ENCODE measurements at places on chromosomes 2 and 18. TPM values are rescaled to one million over a fixed set of nuclear protein-coding genes. Genes with fewer than 3 reads are reported as not detected.

The OTX1 gene
- not detected for total RNA-seq

The CYTIP gene
- 5.5 TPM for total RNA-seq

The CIB4 gene
- total RNA-seq: not detected

The TMEM37 gene
- 1.2 TPM for total RNA-seq

The HTR2B gene
- total RNA-seq: 3.8 TPM

The YWHAQ gene
- total RNA-seq: 155 TPM

GRCh38 chr2:135637456-135638087, 104.1 kb upstream of the UBXN4 start:
- no peak for DNase-seq

- DNase-seq: no peak
Observed at GRCh38 chr2:68925295-68925896, 27.3 kb downstream of the GKN2 start.

DNA sequence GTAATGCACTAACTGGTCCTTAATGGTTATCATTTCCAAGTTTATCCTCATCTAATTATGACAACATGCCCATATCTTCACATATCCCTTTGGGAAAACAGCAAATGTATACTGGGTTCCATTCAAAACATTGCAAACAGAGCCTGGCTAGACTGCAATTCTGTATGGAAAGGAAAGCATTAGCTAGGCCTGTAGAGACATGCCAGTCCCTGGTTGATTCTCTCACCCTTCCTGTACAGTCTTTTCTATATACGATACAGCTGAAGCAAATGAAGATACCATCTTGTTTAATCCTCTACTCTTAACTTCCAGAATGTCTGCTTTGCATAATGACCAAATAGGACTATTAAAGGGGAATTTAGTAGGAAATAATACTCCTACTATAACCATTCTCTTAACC, 294.4 kb upstream of the MC4R start:
- DNase-seq: no peak

- DNase-seq: no peak
Observed at GRCh38 chr18:10951631-10952544, 197.5 kb downstream of the PIEZO2 start.

GRCh38 chr2:97858442-97858841, 137.3 kb downstream of the TMEM131 start:
- DNase-seq: no peak

- DNase-seq: no peak
Observed at GRCh38 chr2:43218155-43218701, 8.2 kb downstream of the ZFP36L2 start.

- DNase-seq: no peak
Observed at GRCh38 chr2:150824118-150824517, 336.7 kb upstream of the RND3 start.

DNA sequence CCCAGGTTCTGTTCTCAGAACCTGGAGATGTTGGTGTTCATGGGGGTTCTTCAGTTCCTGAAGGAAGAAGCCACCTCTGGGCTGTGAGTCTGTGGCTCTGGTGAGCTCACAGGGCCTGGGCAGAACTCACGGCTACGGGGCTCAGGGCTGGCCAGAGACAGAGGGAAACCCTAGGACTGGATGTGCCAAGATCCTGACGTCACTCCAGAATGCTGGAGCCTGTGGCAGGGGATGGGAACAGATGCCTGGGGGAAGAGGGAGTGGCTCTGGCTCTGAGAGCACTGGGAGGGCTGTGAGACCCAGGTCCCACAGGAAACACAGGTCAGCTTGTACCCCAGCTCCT, at the start of gene OTOF:
TSS of gene OTOF (minus strand) at position 214 of the 343 bp plus-strand sequence.
- peak; percentile 29 for DNase-seq

- DNase-seq: no peak
Observed at GRCh38 chr18:31030574-31031278, 11.8 kb downstream of the DSC3 start.

DNA sequence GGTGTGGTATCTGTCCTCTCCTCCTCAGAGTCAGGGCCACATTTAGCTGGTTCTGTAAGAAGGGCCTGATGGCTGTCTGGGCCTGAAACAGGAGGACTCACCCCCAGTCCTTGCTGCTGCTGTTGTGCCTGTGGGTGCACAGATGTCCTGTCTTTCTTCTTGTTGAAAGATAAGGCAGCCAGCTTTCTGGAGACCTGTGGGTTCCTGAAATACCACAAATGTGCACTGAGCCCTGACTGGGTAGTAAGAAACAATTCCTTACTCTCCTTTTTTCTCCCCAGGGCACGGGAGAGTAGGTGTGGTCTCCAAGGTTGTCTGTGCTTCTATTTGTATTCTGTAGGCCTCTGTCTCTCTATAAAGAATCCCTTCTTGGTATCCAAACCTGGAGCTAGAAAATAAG, 96.2 kb upstream of the DLX2 start:
- DNase-seq: no peak

- DNase-seq: no peak
Observed at GRCh38 chr18:63073481-63073880, 246.1 kb downstream of the BCL2 start.

DNA sequence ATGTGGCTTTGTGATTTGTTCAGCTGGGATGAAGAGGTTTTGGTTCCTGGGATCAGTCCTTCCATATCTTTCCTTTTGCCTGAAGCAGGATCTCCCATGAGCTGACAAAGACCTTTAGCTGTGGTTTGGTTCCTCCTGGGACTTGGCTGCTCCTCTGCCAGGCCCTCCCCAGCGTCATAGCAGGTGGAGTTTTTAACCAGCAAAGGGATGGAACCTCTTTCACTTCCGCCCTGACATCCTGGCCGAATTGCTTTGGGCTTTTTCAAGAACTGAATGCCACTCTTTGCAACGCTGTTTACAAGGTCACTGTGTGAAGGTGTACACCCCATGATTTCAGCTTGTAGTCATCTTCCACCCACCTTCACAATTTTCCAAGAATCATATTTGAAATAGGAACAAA, 390 bp downstream of the PCARE start:
- DNase-seq: no peak

GRCh38 chr2:218089259-218089658, 20.2 kb downstream of the RUFY4 start:
- DNase-seq: no peak

All from uterus (tissue), 4 donors.